Dorsolateral prefrontal cortex (tissue), 122 donors: ENCODE measurements at places on chromosomes 11 and 22. TPM values are rescaled to one million over a fixed set of nuclear protein-coding genes. Genes with fewer than 3 reads are reported as not detected.

The DEPDC7 gene
- 9.8 TPM for total RNA-seq

The TCN2 gene
- total RNA-seq = 14.3 TPM

The ZNRF3 gene
- 32.3 TPM for total RNA-seq

The FIBIN gene
- total RNA-seq = 15.2 TPM

The SLC16A8 gene
- 4.4 TPM for total RNA-seq

The SYCE3 gene
- not detected for total RNA-seq

The SCN4B gene
- 74.3 TPM for total RNA-seq

The SGSM1 gene
- 46.7 TPM for total RNA-seq

The FAM111B gene
- not detected for total RNA-seq

The KCNJ5 gene
- total RNA-seq = 3.4 TPM

The TBC1D10A gene
- total RNA-seq = 22.4 TPM

The RAB39A gene
- 6.7 TPM for total RNA-seq

The OTUB1 gene
- total RNA-seq = 100 TPM

The VPREB1 gene
- total RNA-seq = not detected

The ART1 gene
- total RNA-seq = 0.73 TPM

The CDC42EP1 gene
- total RNA-seq = 40.5 TPM
